ENCODE measurements at places on chromosomes 13 and 19.

- no peak for DNase-seq
These were observed 77.9 kb upstream of the UQCRFS1 start for GRCh38 chr19:29290853-29291252.

- no peak for DNase-seq
These were observed 4.9 kb upstream of the PDE4C start for GRCh38 chr19:18230941-18231734.

- DNase-seq: no peak
These were observed 26.0 kb downstream of the OLFM4 start for GRCh38 chr13:53054569-53054968.

DNA sequence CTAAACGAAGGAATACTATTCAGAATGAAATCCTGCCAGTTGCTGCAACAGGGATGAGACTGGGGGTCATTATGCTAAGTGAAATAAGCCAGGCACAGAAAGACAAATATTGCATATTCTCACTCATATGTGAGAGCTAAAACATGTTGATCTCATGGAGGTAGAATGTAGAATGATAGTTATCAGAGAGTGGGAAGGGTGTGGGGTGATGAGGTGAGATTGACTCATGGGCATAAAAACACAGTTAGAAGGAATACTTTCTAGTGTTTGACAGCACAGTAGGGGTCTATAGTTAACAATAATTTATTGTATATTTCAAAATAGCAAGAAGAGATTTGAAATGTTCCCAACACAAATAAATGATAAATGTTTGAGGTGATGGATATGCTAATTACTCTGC lies 7.8 kb upstream of the OR7C2 start:
- DNase-seq: no peak

GRCh38 chr19:18417250-18418028 lies 1.8 kb upstream of the SSBP4 start:
- DNase-seq: peak; percentile 91

Data from hindlimb muscle (tissue), 1 donor.